Dermis microvascular lymphatic vessel endothelial cell (primary cell): ENCODE measurements at places on chromosomes 6 and 20. TPM values are rescaled to one million over a fixed set of nuclear protein-coding genes. Genes with fewer than 3 reads are reported as not detected.

DNA sequence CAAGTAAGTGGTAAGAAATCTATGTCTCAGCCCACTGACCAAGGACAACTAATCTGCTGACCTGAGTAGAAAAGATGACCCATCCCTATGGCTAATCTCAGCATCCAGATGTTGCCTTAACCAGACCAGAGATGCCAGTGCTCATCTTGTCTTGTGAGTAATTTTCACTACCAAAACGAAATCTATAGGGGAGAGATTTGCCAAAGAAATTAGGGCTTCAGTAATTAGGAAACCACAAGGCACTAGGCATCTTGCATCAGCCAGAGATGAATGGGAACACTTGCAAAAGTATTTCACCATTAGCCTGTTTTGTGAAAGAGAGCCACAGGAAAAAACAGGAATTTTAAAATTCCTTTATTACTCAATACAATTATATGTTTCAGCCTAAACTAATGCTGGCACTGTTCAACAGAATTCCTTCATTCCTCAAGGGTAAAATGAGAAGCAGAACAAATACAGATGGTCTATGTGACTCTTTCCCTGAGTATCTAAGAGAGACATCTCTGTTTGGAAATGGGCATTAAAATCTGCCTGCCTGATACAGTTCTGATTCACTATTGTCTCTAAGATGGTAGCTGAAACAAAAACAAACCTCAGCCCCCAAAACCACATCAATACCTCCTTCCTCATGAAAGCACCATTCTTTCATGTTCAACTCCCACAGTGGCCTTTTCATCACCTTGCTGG is 87.8 kb downstream of the GMDS start:
- DNase-seq, result no peak

DNA sequence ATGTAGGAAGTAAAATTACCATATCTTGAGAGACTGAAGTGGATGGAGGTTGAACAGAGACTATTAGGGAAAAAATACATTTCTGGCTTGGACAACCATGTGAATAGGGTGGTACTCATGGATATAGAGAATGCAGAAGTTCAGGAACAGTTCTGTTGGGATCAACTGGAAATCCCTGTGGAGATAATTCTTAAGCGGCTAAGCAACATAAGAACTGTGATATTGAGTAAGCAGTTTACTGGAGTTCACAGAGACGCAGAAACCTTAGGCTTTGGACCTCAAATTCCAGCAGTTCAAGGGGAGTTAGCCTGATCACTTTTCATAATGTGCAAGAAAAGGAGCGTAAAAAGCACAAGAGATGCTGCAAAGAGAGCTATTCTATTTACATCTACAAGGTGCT is 23.6 kb upstream of the SLC17A4 start:
- no peak for DNase-seq

DNA sequence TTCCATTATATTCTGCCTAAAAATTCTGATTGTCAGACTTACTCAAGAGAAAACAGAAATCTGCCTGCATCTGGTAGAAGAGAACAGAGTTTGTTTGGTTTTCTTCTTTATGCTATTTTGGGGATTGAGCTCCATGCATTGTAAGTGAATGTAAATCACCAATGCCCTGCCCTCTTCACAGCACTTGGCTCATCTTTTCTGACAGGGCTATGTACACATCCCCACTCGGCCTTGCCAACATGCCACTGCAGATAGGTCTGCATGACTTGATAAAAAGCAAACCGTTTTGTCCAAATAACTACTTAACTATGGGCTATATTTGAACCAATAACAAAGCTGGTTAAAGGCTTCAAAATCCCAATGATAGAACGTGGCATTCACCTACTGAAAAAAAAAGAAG is 117.7 kb downstream of the IBTK start:
- DNase-seq, result no peak

CBFA2T2 gene
- 2.6 and 5.1 TPM in 2 replicates for total RNA-seq

RIPPLY2 gene
- 0.13 and 0.51 TPM in 2 replicates for total RNA-seq
